ENCODE measurements at places on chromosomes 12 and 14.
A peak's percentile ranks its signal among the peaks of the same experiment; 100 is the strongest.

GRCh38 chr12:7039403-7039802 lies 21.1 kb upstream of the C1S start:
- DNase-seq, result no peak

DNA sequence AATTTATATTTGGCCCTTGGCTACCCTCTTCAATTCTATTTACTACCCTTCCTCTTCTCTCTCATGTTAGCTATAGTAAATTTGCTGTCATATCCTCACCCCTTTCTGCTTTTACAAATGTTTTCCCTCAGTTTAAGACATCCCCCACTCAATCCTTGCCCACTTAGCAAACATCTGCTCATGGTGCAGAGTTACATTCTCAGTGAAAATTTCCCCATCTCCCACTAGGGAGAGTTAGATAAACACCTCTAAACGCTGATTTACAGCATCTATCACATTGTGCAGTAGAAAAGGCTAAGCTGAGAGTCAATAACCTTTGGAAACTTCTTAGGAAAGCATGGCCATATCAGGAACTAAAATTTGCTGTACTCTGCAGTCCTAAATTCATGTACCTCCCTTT lies 69.0 kb downstream of the DENND5B start:
- no peak for DNase-seq

GRCh38 chr14:84804895-84805294 lies 725.0 kb upstream of the FLRT2 start:
- no peak for DNase-seq

DNA sequence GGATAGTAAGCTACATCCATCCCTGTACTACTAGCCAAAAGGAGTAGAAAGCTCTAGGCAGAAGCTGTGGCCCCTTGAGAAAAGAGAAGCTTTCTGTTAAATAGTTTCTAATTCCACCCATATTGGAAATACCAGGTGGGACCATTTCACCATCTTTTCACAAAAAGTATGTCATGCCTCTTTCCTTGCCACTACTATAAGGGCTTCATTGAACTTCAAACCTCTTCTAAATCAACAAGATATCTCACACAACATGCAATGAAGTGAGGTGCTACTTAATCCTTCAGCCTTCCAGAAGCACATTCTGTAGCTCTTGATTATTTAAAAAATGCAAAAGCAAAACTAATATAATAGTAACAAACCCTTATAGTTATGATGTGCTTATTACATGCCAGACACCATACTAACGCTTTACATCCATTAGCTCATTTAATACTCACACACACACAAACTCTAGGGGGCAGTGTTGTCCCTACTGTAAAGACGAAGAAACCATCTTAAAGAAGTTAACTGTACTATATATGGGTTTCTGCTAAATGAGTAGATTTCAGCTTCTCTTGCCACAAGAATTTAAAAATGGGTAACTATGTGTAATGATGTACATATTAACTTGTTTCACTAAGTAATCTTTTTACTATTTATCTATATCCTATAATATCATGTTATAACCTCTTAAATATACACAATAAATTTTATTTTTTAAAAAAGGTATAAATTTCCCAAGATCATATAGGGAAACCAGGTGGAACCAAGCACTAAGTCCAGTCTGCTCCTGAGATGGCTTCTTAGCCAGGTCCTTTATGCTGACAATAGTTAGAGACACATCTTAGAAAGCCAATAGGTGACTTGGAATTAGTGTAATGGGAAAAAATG lies 124.4 kb downstream of the RPS29 start:
- peak; percentile 26 for DNase-seq

- no peak for DNase-seq
Observed at GRCh38 chr12:68291396-68292036, 38.1 kb upstream of the IL22 start.

- no peak for DNase-seq
Observed at GRCh38 chr14:33956640-33957039, 5.8 kb upstream of the EGLN3 start.

DNA sequence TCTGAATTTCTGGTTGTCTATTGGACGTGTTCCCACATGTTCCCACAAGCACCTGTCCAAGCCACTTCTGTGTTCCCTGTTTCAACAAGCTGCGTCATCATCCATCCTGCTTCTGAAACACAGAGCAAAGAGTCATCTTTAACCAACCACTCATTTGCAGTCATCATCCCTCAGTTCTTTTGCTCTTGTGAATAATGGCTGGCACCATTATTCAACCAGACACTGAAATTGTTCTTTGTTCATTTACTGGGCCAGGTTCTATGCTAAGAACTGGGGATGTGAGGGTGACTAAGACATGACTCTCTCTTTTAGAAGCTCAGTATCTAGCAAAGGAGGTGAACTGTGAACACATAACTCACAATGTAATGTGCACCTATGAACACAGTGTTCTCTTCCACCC lies 40.7 kb upstream of the ANO4 start:
- DNase-seq, result no peak

GRCh38 chr14:50773632-50774541 lies 57.1 kb downstream of the NIN start:
- DNase-seq, result no peak

GRCh38 chr12:40183715-40184114 lies 41.1 kb upstream of the LRRK2 start:
- no peak for DNase-seq

- DNase-seq, result no peak
Observed at GRCh38 chr12:106276032-106276740, 26.3 kb upstream of the TCP11L2 start.

- no peak for DNase-seq
Observed at GRCh38 chr12:79925492-79925891, 9.4 kb downstream of the PPP1R12A start.

- no peak for DNase-seq
Observed at GRCh38 chr12:103875666-103876065, 34.6 kb upstream of the NT5DC3 start.

DNA sequence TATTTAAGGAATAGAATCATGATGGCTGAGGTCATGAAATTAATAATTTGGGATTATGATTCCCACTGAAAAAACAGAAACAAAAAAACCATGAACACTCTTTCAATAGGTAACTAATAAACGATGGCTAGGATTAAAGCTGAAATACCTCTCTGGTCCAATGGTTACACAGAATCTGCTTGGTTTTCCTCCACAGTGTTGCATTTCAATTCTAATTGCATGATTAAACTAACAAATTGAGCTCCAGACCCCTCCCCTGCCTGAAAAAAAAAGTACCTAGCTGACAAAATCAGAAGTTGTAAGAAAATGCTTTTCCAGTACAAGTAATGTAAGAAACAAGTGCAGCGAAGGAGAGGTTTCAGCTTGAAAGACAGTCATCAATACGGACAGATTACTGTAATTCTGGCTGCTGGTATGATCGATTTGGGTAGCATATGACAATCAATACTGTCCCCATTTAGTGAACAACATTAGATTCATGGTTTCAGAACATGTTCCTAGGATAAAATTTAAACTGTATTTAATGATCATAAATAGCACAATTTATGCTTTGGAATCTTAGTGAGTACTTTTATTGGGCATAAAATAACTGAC lies 32.0 kb downstream of the INSM2 start:
- no peak for DNase-seq

DNA sequence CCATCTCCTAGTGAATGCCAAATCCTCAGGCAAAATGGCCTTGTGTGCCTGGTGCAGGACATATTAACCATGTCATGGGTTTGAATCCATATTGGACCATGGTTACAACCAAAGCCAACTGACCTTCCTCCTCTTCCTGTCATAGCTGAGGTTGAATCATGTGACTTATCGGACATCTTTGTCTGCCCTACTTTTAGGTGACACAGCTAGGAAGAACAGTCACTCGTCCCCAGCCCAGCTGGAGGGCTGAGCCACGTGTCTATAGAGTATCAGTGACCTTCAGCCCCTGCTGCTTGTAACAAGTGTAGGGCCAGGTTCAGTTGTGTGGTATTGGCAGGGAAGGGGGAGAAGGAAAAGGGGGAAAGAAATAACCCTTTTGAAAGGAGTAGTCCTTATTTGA lies 225.2 kb downstream of the KTN1 start:
- no peak for DNase-seq

GRCh38 chr14:79418649-79419415 lies 792.5 kb downstream of the DIO2 start:
- DNase-seq, result no peak

DNA sequence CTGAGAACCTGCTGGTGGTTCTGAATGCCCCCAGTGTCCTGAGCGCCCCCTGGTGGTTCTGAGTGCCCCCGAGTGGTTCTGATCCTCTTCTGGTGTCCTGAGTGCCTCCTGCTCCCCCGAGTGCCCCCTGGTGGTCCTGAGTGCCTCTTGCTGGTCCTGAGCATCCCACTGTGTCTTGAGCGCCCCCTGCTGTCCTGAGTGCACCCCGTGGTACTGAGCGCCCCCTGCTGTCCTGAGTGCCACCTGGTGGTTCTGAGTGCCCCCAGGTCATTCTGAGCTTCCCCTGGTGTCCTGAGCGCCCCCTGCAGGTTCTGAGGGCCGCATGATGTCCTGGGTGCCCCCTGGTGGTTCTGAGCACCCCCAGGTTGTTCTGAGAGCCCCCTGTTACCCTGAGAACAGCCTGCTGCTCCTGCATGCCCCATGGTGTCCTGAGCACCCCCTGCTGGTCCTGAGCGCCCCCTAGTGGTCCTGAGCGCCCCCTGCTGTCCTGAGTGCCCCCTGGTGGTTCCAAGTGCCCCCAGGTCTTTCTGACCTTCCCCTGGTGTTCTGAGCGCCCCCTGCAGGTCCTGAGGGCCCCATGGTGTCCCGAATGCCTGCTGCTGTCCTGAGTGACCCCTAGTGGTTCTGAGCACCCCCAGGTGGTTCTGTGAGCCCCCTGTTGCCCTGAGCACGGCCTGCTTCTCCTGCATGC lies 1165.4 kb downstream of the TMEM121 start:
- no peak for DNase-seq

DNA sequence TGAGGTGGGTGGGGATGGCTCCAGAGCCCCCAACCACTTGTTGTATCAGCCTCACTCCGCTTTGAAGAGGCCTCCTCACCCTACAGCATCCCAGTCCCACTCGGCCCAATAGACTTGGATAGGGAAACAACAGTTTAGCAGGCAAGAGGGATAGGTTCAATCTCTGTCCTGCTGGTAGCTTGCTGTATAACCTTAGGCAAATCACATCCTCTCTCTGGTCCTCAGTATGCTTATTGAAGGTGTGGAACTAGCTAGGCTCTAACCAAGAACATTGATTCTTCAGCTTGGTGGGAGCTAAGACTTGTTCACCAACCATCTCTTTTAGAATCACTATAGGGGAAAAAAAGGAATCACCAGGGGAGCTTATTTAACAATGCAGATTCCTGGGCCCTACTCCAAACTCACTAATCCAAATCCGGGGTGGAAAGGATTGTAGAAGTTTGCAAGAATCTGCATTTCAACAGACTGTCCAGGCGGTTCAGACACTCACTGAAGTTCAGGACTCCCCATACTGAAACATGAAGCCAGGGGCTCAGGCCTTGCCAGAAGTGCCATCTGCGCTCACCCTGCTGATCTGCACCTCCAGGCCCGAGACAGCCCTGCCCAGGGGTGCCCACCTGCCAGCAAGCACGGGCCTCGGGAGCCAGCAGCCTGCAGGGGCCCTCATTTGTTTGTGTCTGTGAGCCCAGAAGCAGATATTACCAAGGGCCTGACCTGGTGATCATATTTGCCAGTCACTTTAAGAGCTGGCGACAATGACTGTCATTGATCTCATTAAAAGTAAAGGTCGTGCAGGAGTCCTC lies 113.0 kb downstream of the ADCK1 start:
- no peak for DNase-seq

GRCh38 chr12:4271717-4272423 lies 1.7 kb upstream of the CCND2 start:
- peak; percentile 75 for DNase-seq

- DNase-seq, result no peak
Observed at GRCh38 chr12:93381161-93381975, 3.6 kb downstream of the NUDT4 start.

DNA sequence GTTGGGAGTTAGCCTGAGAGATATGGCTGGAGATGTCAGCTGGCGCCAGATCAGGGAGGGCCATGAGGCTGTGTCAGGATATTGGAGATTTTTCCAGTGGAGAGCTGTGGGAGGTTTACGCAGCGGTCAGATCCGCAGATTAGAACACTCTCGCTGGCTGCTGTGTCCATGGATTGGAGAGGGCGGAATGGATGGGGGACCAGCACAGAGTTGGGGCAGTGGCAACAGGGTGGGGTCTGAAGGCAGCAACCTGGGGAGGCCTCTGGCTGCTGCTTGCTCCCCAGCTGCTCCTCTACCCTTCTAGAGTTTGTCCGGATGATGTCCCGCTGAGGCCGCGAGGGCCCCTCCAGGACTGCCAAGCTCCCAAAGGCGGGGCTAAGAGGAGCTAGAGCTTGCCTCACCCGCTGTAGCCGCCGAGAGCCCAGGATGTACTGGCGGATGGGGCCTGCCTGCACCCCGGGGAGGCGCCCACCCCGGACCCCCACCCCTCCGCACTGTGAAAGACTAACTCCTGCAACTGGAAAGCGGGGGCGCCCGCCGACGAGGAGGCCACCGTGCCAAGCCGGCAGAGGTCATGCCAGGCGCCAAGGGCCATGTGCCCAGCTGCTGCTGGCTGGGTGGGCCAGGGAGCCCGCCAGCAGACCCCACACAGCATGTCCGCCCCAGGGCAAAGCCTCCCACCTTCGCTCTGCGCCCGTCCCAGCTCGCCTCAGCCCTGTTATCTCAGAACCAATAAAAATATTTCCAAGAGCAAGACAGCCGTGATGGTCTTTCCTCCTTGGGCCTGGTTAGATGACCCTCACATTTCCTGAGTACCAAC lies 20.2 kb upstream of the MLEC start:
- DNase-seq, result no peak

DNA sequence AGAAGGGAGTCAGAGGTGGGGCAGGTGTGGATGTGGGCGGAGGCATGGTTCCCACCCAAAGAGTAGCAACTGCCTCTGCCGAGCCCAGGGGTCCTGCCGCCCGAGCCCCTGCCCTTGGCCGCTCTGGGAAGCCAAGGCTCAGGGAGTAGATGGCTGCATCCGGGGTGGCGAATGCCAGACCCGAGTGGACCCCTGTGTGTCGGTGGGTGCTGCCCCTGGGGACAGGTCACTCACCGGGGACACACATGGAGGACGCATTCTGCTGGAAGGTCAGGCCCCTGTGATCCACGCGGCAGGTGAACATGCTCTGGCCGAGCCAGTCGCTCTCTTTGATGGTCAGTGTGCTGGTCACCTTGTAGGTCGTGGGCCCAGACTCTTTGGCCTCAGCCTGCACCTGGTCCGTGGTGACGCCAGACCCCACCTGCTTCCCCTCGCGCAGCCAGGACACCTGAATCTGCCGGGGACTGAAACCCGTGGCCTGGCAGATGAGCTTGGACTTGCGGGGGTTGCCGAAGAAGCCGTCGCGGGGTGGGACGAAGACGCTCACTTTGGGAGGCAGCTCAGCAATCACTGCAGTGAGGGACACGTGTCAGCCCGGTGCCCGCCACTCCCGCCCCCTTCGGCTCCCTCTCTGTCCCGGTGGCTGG lies 329.0 kb downstream of the TMEM121 start:
- no peak for DNase-seq

DNA sequence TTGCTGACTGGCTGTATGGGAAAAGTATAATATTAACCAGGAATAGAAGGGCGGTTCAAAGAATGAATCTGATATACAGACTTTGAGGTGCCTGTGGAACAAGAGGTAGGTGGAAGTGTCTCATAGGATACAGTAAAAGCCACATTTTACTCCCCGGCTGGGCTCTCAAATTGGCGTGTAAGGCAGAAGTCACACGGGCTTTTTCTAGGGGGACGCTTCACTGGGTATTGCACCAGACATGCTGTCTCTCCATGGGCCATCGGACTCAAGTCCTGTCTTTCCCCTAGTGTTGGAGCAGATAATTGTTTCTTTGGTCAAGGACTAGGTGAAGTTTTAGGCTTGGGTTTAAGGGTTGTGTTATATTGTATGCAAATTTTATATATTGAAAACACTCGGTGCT lies 9.1 kb downstream of the TMCC3 start:
- no peak for DNase-seq

GRCh38 chr12:46383654-46384450 lies 11.3 kb upstream of the SLC38A2 start:
- no peak for DNase-seq
